ENCODE measurements at places on chromosomes 5 and 9.

DNA sequence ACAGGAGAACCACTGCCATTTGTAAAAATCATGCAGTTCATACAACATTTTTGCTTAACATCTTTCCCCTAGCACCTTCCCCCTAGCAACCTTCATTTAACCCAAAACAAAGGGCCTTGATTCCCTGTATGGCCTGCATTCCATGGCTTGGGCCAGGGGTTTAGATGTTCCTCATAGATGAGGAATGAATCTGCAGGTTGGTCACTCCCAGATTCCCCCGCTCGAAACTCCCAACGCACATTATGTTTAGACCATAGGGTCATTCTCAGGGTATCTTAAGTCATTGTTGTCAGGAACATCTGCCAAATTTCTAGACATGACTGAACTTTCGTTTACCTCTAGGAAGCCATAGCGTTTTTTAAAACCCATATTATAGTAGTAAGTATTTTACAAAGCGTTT lies 282.2 kb upstream of the VLDLR start:
- DNase-seq = no peak

DNA sequence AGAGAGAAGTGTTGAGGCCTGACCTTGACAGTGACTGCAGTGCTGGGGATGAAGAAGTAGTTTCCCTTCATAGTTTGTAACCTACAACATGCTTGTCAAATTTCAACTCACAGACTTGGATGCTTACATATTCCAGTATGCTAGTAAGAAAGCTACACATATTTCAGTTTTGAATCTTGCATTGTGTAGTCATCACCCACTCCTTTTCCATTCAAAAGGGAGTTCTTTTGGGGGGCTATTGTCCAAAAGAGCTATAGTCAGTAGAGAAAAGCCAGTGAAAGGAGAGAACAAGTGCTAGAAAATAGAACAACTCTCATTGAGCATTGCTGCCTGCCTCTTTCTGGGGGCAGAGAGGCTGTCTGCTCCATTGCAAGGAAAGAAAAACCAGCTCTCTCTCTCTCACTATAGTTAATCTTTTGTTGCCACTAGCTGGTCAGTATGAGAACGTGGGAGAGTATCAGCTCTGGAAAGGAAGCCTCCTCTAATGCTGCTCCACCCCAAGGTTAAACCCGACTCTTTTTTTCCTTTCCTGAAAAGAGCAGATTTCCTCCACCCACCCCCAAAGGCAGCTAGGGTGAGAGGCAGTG lies 7.3 kb downstream of the ASTN2 start:
- no peak for DNase-seq

- no peak for DNase-seq
Observed at GRCh38 chr9:112168197-112168596, 6.9 kb downstream of the SUSD1 start.

DNA sequence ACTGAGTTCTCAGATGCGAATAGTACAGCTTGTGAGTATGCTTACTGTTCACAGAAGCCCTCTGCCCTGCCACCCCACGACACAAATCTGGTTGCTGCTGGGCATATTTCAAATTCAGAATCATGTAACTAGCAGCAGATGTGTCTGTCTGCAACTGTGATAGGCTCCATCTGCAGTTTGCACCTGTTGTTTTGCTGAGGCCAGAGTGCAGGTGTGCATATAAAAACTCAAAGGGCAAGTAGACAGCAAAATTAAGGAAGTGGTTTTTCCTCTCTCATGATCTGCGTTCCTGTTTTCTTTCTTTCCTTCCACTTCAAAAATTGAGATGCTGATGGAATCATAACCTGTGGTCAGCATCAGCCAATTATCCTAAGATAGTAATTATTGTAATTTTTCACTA lies 1000.5 kb downstream of the PTPRD start:
- DNase-seq = no peak

GRCh38 chr9:78121488-78121887 lies 89.9 kb upstream of the GNAQ start:
- DNase-seq = peak; percentile 83

GRCh38 chr5:149667829-149668330 lies 62.2 kb upstream of the PPARGC1B start:
- DNase-seq = no peak

DNA sequence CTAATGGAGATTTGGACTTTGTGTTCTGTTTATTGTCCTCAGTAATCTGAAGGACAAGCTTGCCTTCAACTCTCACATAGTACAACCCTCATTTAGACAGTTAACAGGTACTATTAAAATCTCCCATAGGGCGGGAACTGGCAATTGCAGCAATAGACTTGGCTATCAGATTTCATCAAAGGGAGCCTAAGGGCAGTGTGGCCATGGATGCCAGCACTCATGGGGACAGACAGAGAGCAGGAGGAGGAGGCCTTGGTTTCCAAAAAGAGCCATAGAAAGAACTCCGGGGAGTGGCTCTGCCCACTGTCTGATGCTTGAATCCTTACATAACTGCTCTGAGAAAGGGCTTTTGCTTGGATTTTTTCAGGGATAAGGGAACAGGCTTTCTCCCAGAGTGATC lies 6.8 kb downstream of the SLC36A1 start:
- DNase-seq = no peak

GRCh38 chr9:109092051-109092580 lies 27.6 kb downstream of the TMEM245 start:
- DNase-seq = no peak

GRCh38 chr9:91405343-91406077 lies 18.1 kb downstream of the NFIL3 start:
- DNase-seq = no peak

DNA sequence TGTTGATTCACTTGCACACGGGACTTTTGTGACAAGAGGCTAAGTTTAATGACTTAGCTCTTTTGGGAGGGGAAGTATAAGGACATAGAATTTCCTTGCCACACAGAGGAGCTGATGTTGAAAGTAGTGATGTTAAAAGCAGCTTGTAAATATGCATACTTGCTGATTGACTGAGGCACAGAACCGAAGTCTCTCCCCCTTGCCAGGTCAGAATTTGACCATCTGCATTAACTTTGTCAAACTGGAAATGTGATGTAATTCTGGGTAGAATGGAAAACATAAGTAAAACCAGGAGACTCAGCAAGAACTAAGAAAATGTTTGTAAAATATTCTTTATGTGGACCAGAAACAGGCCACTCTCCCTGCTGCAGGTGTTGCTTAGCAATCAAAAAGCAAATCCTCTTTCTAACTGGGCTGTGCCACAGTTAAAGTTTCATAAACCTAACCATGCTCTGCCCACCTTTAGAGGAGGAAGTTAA lies 284.2 kb downstream of the NR3C1 start:
- DNase-seq = no peak

DNA sequence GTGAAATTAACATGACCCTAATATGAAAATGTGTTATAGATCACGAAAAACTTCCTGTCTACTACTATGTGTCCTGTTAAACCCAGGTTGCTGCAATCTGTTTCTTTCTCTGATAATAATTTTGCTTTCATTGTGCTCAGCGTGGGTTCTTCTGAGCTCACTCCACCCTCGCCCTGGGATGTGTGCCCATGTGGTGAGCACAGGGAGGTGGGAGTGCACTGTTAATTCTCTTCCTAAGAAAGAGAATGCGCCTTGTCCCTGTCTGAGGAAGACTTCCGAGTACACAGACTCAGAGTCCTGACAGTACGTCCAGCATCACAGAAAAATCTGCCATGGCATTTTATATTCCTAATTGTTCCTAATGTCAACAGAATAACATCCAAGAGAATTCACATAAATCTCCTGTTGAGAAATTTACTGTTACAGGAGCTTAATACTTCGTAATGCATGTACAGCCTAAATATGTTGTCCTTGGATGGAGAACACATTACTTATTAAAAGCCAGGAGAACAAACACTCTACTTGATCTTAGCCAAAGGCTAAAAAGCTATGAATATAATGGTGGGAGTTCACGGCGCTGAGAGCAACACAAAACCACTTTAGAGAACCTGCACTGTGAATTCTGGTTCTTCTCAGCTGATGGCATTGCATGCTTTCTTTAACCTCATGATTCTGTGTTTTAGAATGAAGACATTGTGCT lies 102.6 kb downstream of the PDE4D start:
- DNase-seq = peak; percentile 70

GRCh38 chr5:174245516-174246075 lies 200.1 kb downstream of the NSG2 start:
- DNase-seq = no peak

DNA sequence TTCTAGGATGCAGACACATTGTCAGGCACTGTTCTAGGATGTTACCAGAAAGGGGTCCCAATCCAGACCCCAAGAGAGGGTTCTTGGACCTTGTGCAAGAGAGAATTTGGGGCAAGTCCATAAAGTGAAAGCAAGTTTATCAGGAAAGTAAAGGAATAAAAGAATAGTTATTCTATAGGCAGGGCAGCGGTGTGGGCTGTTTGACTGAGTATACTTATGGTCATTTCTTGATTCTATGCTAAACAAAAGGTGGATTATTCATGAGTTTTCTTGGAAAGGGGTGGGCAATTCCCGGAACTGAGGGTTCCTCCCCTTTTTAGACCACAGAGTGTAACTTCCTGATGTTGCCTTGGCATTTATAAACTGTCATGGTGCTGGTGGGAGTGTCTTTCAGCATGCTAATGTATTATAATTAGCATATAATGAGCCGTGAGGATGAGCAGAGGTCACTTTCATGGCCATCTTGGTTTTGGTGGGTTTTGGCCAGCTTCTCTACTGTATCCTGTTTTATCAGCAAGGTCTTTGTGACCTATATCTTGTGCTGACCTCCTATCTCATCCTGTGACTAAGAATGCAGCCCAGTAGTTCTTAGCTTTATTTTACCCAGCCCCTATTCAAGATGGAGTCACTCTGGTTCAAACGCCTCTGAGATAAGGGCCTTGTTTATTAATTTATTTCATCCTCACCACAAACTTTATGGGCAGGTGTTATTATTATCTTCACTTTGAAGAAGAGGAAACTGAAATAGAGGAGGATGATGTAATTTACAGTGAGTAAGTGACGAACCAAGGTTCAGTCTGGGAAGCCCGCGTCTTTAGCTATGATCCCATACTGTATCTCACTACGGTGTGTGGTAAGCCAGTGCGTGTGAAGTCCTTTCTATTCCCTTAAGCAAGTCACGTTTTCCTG lies 186.0 kb upstream of the KLF4 start:
- DNase-seq = no peak

- DNase-seq = no peak
Observed at GRCh38 chr5:19771174-19771835, 216.7 kb downstream of the CDH18 start.

DNA sequence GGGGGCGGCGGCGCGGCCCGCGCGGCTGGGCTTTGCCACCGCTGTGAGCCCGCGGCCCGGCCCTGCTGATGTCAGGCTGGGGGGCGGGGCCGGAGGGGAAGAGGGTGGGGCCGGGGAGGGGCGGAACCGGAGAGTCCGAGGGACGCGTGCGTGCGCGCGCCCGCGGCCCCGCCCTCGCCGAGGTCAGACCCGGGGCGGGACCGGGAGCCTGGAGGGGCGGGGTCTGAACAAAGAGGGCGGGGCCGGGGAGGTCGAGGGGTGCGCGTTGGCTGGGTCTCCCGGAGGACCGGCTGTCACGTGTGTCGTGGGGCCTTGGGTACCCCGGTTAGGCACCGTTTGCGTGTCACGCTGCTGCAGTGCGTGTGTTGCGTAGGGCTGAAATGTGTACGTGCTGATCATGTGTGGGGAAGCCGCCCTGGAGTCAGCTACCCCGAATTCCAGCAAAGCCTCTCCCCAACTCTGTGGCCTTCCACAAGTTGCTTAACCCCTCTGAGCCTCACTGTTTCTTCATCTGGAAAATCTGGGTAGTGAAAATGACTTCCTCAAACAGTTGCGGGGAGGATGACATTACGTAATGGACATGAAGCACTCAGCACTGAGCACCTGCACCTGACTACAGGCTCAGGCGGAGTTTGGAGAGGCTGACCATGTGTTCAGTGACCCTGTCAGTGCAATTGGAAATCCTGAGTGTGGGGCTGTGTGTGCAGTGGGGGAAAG lies at the start of gene RALGDS:
TSS of gene RALGDS (minus strand) at position 43 of the 717 bp plus-strand sequence. CDS start 86 bp downstream, outside the sequence.
- DNase-seq = peak; percentile 90

DNA sequence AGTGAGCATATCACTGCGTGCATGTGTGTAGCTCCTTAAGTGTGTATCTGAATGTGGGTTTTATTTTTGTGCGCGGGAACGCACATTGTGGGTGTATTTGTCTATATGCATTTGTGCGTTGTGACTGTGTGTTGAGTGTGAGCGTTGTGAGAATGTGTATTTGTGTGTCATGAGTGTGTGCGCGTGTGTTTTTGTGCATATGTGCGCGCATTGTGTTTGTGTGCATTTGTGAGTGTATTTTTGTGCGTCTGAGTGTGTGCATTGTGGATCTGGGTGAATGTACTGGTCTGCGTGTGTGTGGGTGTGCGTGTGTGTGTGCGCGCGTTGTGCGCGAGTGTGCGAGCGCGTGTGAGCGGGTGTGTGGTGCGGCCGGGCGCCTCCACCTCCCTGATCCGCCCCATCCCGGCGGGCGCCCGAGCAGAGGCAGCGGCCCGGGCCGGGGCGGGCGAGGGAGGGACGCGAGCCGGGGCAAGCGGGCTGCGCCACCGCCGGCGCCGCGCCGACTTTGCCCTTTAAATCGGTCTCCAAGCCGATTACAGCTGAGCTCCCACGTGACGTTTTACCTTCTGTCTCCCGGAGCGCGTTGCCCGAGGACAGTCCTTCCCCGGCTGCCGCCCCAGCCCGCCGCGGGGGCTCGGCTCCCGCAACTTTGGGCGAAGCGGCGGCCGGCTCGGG lies at the start of gene RASGRF2:
TSS of gene RASGRF2 (plus strand) at position 596 of the 675 bp plus-strand sequence. CDS start 376 bp downstream, outside the sequence.
- peak; percentile 60 for DNase-seq

GRCh38 chr5:96756985-96757384 lies 50.8 kb downstream of the ERAP1 start:
- DNase-seq = no peak

GRCh38 chr9:76453785-76454184 lies 5.2 kb upstream of the GCNT1 start:
- DNase-seq = no peak

DNA sequence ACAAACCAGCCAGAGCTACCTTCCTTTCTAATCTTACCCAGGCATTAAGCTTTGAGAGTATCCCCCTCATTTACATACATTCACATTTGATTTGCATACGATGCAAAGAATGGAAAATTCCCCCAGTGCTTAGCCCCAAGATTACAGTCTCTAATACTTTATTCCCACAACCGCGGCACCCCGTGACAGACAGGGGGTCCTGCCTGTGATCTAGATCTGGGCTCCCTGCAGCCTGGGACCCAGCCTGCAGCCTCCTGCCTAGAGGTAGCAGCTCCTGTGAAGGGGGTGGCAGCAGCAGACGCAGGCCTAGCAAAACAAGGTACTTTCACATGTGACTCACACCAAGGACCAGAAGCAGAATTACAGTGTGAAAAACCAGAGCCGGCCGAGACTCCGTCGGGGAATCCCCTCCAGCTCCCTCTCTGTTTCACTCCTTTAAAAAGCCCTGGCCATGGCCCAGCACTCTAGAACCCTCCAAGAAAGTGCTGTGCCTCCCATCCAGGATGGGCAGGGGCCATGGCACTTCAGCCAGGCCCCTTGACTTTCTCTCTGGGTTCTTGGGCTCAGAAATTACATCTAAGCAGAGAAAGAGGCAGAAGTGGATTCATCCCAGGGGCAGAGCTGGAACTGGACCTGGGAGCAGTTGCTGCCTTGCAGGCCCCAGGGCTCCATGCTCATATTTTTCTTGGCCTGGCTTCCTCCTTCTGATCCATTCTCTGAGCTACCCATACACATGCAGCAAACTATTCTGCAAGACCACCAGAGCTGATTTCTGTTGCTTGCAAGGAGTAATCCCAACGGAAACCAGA lies 14.0 kb upstream of the TCF7 start:
- peak; percentile 33 for DNase-seq

DNA sequence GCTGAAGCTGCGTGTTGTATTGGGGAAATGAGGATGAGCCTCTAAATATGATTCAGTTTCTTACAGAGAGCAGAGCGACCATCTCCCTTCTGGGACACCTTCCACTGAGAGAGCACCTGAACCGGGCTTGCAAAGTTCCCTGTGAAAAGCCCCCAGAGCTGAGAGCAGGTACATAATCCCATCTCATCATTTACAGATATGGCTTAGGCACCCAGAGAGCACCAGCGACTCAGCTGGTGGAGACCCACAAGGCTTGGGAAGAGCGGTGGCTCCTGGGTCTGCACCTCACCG lies 324.3 kb upstream of the IRX4 start:
- DNase-seq = no peak
